ENCODE measurements at places on chromosomes 1 and 21.

DNA sequence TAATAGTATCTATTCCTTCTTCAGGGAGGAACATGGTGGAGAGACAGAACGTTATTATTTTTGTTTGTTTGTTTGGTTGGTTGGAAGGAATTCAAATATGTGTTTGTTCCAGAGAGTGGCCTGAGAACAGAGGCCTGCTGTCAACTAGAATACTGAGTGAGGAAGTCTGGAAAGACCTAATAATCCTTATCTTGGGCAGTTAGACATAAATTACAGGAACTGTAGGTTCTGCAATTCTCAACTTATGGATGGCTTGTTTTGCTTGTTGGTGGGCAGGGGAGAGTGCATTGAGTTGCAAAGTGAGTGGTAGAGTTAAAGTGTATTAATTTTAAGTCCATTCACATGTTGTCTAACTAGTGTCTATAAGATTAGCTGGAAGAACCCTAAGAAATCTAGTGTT lies 197.6 kb downstream of the BACH1 start:
- DNase-seq, result no peak

- DNase-seq, result no peak
Observed at GRCh38 chr1:183911285-183911684, 106.4 kb downstream of the RGL1 start.

DNA sequence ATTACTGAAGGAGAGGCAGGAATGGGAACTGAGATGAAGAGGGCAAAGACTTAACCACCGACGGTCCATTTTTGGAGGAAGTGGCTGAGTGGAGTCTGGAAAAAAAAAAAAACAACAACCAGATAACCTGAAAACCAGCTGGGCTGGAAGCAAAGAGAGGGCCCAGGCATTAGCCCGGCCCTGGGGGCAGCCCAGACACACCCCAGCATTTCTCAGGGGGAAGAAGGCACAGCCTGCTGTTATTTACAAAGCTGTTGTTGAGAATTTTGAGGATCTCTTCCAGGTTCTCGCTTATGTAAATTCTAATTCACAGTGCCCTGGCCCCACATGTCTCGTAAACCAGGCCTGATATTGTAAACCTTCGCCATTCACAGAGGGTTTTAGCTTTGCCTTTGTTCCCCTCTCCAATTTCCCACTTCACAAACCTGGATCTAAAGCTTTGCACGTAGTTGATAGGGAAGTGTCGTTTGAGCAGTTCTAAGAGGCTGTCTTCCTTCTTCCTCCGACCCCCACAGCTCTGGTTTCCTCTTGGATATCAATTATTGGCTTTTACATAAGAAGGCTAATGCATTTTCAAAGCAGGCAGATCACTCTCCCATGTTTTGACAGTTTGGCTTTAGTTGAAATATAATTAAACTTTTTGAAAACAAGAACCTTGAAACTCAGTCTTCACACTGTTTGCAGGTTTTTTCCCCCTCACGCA lies 161.8 kb upstream of the IRF2BP2 start:
- no peak for DNase-seq

DNA sequence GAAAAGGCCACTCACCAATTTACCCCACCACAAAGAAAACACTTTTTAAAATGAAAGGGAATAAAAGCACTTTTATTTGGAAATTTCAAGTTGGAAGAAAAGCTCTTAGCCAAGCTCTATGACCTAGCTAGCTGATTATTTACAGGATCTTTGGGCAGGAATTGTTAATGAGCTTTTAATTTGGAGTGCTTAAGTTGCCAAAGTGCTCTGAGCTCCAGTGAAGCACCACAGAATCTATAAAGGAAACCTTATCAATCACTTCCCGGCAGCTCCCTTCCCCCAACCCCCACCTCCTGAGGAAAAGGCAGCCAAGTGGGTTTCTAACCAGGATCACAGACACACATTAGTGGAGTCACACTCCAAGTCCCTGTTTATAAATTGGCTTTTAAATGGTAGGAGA lies 1.5 kb downstream of the ERI3 start:
- no peak for DNase-seq

- no peak for DNase-seq
Observed at GRCh38 chr1:23555986-23556634, 3.2 kb downstream of the ID3 start.

DNA sequence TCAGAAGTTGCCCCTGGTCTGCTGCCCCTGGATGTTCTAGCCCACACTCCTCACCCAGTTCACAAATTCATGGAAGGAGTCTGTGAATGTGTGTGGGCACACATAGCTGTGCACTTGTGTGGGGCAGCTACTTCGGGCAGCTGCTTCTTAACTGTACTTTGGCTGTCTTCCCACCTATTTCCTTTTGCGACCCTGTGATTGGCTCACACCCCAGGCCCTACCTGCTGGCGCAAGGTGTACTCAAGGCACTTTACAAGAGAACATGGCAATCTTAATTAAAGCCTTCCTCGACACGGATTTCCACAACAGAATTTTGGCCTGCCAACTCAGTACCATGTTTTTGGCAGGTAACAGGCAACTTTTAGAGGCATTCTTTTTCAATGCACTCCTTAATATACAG lies 86.5 kb upstream of the CTTNBP2NL start:
- DNase-seq, result no peak

GRCh38 chr1:108817811-108818210 lies 39.1 kb downstream of the AKNAD1 start:
- no peak for DNase-seq

DNA sequence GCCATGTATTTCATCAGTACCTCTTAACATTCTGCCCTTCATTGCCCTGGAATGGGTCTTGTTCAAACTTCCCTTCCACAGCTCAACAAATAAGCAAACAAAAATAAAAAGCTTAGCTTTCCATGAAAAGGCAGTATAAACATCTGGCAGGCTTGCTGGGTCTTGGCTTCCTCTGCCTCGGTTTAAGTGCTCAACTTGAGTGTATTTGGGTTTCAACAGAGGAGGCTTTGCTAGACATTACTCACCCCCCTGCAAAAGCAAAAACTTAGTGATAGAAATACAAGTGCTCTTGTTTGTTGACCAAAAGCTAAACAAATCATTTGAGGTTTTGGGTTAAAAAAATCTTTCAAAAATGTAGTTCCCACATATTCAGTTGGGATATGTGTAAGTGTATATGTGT lies 518.5 kb downstream of the PLPP3 start:
- no peak for DNase-seq

Data from stimulated activated CD8-positive, alpha-beta memory T cell treated with anti-CD3 and anti-CD28 coated beads, Interleukin-15, amount 100 ng/mL, for 48 hours (primary cell).